ENCODE measurements at places on chromosomes 7 and 10.

GRCh38 chr10:6907877-6908530 is 327.9 kb upstream of the PRKCQ start:
- DNase-seq: no peak

- DNase-seq: no peak
Observed at GRCh38 chr7:30799206-30799975, 28.2 kb downstream of the MINDY4 start.

DNA sequence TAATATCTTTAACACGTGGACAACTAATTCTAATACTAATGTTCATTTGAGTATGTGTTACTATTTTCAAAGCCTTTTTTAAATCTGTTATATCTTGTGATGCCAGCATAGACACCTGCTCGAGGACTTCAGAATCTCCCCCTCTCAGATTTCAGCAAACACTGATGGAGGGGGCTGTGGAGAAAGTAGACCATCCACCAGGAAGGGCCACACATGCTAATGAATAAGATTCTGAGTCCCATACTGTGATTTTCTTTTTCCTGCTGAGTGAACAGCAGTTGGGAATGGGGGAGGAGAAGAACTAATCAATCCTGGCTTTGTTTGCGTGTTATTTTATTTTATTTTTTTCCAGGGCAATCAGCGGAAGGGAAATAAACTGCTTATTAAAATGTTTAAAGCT is 157.9 kb upstream of the CSTF2T start:
- DNase-seq: no peak

DNA sequence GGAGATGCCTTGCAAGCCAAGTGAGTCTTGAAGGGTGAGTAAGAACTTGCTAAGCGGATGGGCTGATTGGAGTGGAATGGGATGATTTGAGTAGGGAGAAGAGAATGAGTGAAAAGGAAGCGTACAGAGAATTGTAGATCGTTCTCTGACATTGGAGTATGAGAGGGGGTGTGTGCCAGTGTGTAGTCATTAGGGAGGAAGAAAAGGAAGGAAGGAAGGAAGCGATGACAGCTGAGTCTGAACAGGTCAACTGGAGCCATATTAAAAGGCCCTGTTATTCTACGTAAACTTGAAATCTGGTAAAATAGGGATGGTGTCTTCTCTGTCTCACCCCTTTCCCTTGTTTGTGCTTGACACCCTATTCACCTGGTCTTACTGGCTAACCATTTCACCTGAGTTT is 55.1 kb downstream of the SLK start:
- DNase-seq: no peak

DNA sequence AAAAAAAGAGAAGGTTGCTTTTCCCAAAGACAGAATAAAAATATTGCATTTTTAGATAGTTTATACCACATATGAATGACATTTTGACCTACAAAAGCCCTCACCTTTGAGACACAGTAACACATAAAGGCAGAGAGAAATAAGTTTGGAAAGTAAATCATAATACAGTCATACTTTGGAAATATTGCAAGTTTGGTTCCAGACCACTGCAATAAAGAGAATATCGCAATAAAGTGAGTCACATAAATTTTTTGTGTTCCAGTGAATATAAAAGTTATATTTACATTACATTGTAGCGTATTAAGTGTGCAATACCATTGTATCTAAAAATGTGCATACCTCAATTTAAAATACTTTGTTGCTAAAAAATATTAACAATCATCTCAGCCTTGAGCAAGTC is 40.3 kb downstream of the CCDC71L start:
- no peak for DNase-seq

GRCh38 chr10:24009736-24010135 is 199.2 kb upstream of the KIAA1217 start:
- DNase-seq: no peak

- DNase-seq: no peak
Observed at GRCh38 chr7:75920431-75921161, 5.6 kb downstream of the POR start.

- DNase-seq: no peak
Observed at GRCh38 chr7:94133460-94133859, 129.3 kb upstream of the BET1 start.

- DNase-seq: peak; percentile 16
Observed at GRCh38 chr10:26755443-26755903, 58.0 kb downstream of the PDSS1 start.

- no peak for DNase-seq
Observed at GRCh38 chr10:107970512-107970911, 806.0 kb upstream of the SORCS1 start.

GRCh38 chr7:55036950-55037736 is 18.3 kb downstream of the EGFR start:
- DNase-seq: no peak

GRCh38 chr7:47352394-47352968 is 229.4 kb downstream of the TNS3 start:
- no peak for DNase-seq

GRCh38 chr7:119175911-119176627 is 951.6 kb downstream of the ANKRD7 start:
- peak; percentile 66 for DNase-seq

- no peak for DNase-seq
Observed at GRCh38 chr10:116696919-116697318, 45.4 kb downstream of the HSPA12A start.

- DNase-seq: no peak
Observed at GRCh38 chr10:30885423-30885822, 146.2 kb downstream of the ZNF438 start.

- no peak for DNase-seq
Observed at GRCh38 chr7:21064698-21065648, 278.3 kb upstream of the SP8 start.

GRCh38 chr10:72719941-72720592 is 28.1 kb downstream of the MCU start:
- DNase-seq: no peak

GRCh38 chr10:8990280-8990987 is 935.9 kb downstream of the GATA3 start:
- no peak for DNase-seq

GRCh38 chr7:87564296-87564963 is 36.3 kb downstream of the ABCB1 start:
- peak; percentile 61 for DNase-seq

GRCh38 chr7:100894860-100895700 is 608 bp downstream of the ACHE start:
- peak; percentile 62 for DNase-seq

DNA sequence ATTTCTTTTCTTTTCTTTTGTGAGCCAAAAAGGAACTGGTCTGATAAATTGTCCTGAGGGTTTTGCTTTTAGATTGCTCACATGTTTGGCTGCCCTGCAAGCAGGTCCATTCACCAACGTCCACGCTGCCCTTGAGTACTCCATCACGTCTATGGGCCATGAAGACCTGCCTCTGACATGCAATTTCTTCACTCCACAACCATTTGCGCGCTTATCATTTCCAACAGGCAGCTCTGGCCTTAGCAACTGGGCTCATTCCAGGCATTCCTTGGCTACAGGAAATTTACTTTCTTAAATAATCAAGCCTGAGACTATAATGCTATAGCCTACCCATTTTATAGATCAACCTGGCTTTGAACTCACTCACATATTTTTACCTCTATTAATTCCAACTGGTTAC is 408.3 kb upstream of the C7orf33 start:
- no peak for DNase-seq

GRCh38 chr7:103114576-103115008 is 34.3 kb downstream of the NAPEPLD start:
- no peak for DNase-seq

GRCh38 chr7:77839919-77840318 is 41.3 kb downstream of the PHTF2 start:
- no peak for DNase-seq

- no peak for DNase-seq
Observed at GRCh38 chr7:31497516-31497915, 16.4 kb upstream of the ITPRID1 start.

DNA sequence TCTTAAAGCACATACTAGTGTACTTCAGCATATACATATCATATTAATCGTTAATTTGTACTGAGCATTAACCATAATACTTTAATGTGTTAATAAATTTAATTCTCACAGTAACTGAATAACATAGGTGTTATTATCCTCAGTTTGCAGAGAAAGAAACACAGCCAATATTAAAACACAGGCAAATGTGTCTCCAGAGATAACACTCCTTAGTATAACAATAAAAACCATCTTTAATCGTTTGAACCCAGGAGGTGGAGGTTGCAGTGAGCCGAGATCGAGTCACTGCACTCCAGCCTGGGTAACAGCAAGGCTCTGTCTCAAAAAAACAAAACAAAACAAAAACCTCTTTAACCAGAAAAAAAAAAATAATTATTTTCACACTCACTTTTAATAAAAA is 49.4 kb upstream of the ZNF273 start:
- DNase-seq: no peak

DNA sequence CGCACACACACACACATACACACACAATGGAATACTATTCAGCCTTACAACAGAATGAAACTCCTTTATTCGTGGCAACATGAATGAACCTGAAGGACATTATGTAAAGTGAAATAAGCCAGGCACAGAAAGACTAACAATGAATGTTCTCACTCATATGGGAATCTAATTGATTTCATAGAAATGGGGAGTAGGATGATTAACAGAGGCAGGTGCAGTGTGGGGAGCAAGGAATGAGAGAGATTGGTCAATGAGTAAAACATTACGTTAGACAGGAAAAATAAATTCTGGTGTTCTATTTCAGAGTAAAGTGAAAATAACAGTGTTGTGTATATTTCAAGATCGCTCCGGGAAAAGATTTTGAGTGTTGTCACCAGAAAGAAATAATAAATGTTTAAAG is 694.5 kb downstream of the NXPH1 start:
- DNase-seq: no peak

DNA sequence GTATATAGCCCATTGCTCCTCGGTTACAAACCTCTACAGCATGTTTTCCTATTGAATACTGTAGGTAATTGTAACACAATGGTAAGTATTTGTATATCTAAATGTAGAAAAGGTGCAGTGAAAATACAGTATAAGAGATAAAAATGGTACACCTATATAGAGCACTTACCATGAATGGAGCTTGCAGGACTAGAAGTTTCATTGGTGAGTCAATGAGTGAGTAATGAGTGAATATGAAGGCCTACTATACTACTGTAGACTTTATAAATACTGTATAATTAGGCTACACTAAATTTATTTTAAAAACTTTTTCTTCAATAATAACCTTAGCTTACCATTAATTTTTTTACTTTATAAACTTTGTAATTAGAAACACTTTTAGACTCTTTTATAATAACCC is 239.7 kb downstream of the CDK14 start:
- no peak for DNase-seq

DNA sequence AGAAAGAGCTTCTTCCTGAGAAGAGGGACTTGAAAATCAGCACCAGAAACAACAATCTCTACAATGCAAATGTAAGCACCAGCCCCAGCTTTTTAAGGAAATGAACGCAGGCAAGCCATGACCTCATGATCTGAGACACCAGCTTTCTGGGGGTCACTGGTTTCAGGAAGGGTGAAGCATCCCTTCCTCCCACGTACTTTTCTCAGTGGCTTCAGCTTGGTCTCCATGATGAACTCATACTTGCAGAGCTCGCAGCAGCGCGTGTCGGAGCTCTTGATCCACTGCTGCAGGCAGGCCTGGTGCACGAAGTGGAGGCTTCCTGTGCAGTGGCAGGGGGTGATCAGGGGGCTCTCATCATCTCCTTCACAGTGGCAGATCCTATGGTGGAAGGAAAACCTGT is 87.0 kb downstream of the ALOX5 start:
- no peak for DNase-seq

GRCh38 chr7:81802251-81802650 is 32.4 kb upstream of the HGF start:
- DNase-seq: no peak

- DNase-seq: no peak
Observed at GRCh38 chr7:20971219-20971618, 184.5 kb upstream of the SP8 start.

GRCh38 chr7:114432061-114432460 is 17.4 kb downstream of the FOXP2 start:
- DNase-seq: no peak

DNA sequence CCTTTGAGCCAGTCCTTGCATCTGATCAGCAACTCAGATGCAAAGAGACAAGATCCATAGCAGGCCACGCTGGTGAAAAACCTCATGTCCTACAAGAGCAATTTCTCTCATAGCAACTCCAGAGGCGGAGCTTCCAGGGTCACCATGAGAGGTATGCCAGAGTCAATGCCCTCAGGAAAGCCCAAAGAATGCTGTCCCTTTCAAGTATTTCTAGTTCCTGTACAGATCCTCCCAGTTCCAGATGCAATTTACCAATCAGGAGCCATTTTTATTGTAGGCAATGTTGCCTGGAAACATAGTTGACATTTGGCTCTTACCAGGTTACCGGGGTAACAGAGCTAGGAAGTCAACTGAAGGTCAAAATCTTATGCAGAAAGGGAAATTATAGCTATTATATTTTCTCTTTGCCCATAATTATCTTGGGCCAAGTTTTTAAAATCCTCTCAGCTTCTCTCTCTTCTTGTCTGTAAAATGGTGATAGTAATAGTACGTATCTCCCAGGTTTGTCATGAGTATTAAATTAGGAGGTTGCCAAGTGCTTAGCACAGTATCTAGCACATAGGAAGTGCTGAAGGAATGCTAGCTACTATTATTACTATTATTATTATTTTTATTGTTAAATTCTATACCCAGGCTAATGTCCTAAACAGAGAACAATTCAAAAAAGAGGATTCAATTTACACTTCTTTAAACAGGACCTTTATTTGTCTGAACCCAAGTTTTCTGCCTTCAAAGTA is 46.3 kb upstream of the TM9SF3 start:
- peak; percentile 30 for DNase-seq

Data from common myeloid progenitor, CD34-positive (primary cell).